HCT116 (cell line): ENCODE measurements at places on chromosomes 6 and 20. TPM values are rescaled to one million over a fixed set of nuclear protein-coding genes. Genes with fewer than 3 reads are reported as not detected.

DNA sequence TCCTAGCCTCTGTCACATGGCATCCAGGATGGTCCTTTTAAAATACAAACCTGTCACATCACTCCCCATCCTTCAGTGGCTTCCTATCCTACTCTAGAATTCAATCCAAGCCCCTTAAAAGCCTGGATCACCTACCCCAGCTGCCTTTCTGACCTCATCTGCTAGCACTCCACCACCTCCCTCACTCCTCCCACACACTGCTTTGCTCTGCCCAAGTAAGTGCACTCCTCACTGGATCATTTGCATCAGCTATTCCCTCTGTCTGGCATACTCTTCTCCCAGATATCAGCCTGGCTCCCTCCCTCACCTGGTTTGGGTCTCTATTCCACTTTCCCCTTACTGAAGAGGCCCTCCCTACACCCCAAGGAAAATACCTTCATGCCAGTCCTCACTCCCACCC is 10.5 kb downstream of the C6orf136 start:
- H3K27me3 ChIP-seq = no peaks in the 10 kb centered on the region
- H3K36me3 ChIP-seq = peaks cover 38% of the 10 kb centered on the region; the same call in 1 of the 2 replicates
- no peak overlapping the region for H3K27ac ChIP-seq
- H3K4me1 ChIP-seq = no peaks in the 10 kb centered on the region
- H3K4me3 ChIP-seq = no peak overlapping the region

Gene CD24
- total RNA-seq = 7.3 TPM

GRCh38 chr6:52497652-52498408 is 77.7 kb downstream of the EFHC1 start:
- no peak overlapping the region for H3K27ac ChIP-seq
- H3K27me3 ChIP-seq = no peaks in the 10 kb centered on the region
- no peak for DNase-seq
- H3K4me3 ChIP-seq = no peak overlapping the region
- H3K4me1 ChIP-seq = peaks cover 2% of the 10 kb centered on the region

- H3K27me3 ChIP-seq = no peaks in the 10 kb centered on the region
- H3K36me3 ChIP-seq = no peaks in the 10 kb centered on the region
- peak overlapping the region; percentile 43 for H3K4me3 ChIP-seq
- peaks cover 28% of the 10 kb centered on the region for H3K4me1 ChIP-seq
- H3K27ac ChIP-seq = peak overlapping the region; percentile 65
- DNase-seq = peak; percentile 74
Measured at GRCh38 chr20:47453167-47453782, 48.4 kb upstream of the NCOA3 start.

Gene SLC12A5
- 1.9 TPM for total RNA-seq

- DNase-seq = no peak
- H3K36me3 ChIP-seq = no peaks in the 10 kb centered on the region
- no peak overlapping the region for H3K27ac ChIP-seq
- no peaks in the 10 kb centered on the region for H3K27me3 ChIP-seq
- no peak overlapping the region for H3K4me3 ChIP-seq
Measured at GRCh38 chr6:108434222-108434621, 126.5 kb upstream of the FOXO3 start.

- H3K27me3 ChIP-seq = 0 out of 2 replicates have a peak, but pooled peaks cover 6% of the 10 kb centered on the region
- no peak overlapping the region for H3K27ac ChIP-seq
- DNase-seq = no peak
- H3K36me3 ChIP-seq = no peaks in the 10 kb centered on the region
- H3K4me1 ChIP-seq = no peaks in the 10 kb centered on the region
Measured at GRCh38 chr6:124873066-124873410, 89.2 kb upstream of the RNF217 start.

Gene KIFC1
- 84.7 TPM for total RNA-seq

Gene WFDC12
- not detected for total RNA-seq

- no peaks in the 10 kb centered on the region for H3K27me3 ChIP-seq
- H3K4me3 ChIP-seq = no peak overlapping the region
- peaks cover 12% of the 10 kb centered on the region; the same call in 1 of the 2 replicates for H3K4me1 ChIP-seq
Measured at GRCh38 chr6:109308018-109308492, 74.2 kb downstream of the CD164 start.

- no peaks in the 10 kb centered on the region for H3K4me1 ChIP-seq
- H3K27me3 ChIP-seq = no peaks in the 10 kb centered on the region
- no peak for DNase-seq
- H3K27ac ChIP-seq = no peak overlapping the region
- no peak overlapping the region for H3K4me3 ChIP-seq
- H3K36me3 ChIP-seq = no peaks in the 10 kb centered on the region
Measured at GRCh38 chr6:75458895-75459294, 34.7 kb downstream of the FILIP1 start.

DNA sequence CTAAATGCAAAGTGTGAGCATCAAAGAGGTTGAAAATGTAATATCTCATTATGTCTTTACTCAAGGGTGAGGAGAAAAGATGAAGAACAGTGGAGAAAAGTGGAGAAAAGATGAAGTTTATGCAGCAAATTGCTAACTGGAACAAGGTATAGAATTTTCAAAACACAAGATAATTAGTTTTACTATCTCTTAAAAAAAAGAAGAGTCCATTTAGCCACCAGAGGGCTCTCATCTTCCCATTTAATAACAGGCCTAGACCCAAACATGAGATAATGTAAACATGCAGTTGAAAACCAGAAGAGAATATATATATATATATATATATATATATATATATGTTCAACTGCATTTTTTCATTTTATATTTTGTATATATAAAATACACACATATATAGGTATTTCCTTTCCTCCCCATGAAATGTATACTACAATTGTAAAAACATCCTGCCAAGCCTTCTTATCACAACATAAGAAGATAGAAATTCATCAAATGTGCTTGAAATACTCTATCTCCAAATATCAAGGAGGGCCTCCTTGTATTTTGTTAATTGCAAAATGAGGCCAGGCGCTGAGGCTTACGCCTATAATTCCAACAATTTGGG is 78.4 kb downstream of the ADTRP start:
- no peak overlapping the region for H3K4me3 ChIP-seq
- peak; percentile 32 for DNase-seq
- H3K27ac ChIP-seq = no peak overlapping the region
- H3K36me3 ChIP-seq = no peaks in the 10 kb centered on the region
- no peaks in the 10 kb centered on the region for H3K27me3 ChIP-seq
- peaks cover 10% of the 10 kb centered on the region; the same call in 1 of the 2 replicates for H3K4me1 ChIP-seq

Gene PCK1
- 0.49 TPM for total RNA-seq

- no peak overlapping the region for H3K27ac ChIP-seq
- H3K36me3 ChIP-seq = no peaks in the 10 kb centered on the region
- H3K27me3 ChIP-seq = no peaks in the 10 kb centered on the region
- H3K4me1 ChIP-seq = no peaks in the 10 kb centered on the region
- H3K4me3 ChIP-seq = no peak overlapping the region
Measured at GRCh38 chr6:140372064-140372463, 997.6 kb upstream of the CITED2 start.

Gene PTPRK
- 34.2 TPM for total RNA-seq

- H3K4me3 ChIP-seq = no peak overlapping the region
- DNase-seq = no peak
- H3K36me3 ChIP-seq = no peaks in the 10 kb centered on the region
- H3K27me3 ChIP-seq = no peaks in the 10 kb centered on the region
Measured at GRCh38 chr20:47586649-47587294, 85.1 kb downstream of the NCOA3 start.

DNA sequence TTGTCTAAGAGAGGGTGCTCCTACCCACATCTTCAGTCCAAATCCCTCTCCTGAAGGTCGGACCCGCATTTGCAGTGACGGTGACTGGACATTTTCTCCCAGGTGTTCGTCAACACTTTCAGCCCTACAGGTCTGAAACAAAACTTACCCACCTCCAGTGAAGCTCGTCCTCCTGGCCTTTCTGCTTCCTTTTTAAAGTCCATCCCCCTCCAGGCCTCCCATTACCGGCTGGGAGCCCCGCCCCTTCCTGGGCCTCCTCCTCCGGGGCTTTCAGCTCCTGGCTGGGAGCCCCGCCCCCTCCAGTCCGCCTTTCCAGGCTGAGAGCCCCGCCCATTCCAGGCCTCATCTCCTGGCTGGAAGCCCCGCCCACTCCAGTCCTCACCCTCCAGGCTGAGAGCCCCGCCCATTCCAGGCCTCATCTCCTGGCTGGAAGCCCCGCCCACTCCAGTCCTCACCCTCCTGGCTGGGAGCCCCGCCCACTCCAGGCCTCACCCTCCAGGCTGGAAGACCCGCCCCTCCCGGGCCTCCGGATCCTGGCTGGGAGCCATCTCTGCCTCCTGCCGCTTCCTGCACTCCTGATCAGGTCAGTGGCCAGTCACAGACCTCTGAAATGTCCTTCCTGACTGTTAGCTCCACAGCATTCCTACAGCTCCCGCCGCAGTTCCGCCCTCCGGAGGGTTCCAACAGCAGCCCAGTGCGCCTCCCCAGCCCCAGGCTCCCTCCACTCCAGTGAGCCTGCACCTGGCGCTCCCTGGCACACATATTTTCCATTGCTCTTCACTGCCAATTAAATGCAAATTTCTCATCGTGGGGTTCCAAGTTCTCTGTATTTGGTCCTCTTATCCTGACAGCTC is 98.5 kb downstream of the LY86 start:
- H3K27me3 ChIP-seq = no peaks in the 10 kb centered on the region
- H3K4me3 ChIP-seq = peak overlapping the region; percentile 67
- DNase-seq = peak; percentile 93
- no peaks in the 10 kb centered on the region for H3K36me3 ChIP-seq
- H3K27ac ChIP-seq = peak overlapping the region; percentile 68
- H3K4me1 ChIP-seq = peaks cover 19% of the 10 kb centered on the region

Gene TRERF1
- 12.4 TPM for total RNA-seq

DNA sequence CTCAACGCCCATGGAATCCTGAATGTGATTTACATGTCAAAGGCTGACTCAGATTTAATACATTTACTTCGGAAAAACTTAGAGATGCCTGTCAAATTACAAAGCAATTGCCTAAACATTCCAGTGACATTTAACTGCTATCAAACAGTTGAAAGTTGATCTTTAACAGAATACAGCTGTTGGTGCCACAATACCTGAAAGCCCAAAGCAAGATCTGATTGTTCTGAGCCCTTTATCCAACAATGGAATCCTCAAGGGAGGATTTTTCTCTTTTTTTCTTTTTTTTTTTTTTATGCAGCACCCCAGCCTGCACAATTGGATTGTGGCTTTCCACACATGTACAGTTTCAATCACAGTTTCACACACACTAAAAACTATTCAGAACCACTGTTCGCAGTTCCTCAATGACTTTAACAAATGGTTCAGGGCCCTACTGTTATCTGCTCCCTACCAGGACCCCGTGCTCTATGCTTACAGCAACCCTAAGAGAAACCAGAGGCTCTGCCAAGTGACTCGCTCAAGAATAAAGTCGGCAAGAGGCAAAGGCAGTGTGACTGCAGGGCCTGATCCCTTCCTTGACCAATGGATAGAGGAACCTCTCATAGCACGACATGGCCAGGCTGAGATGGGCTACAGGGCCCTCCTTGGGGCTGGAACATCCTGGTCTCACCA is 33.3 kb downstream of the EPB41L2 start:
- no peaks in the 10 kb centered on the region; the same call in 1 of the 2 replicates for H3K4me1 ChIP-seq
- DNase-seq = no peak
- H3K27me3 ChIP-seq = no peaks in the 10 kb centered on the region
- no peak overlapping the region for H3K27ac ChIP-seq
- H3K36me3 ChIP-seq = no peaks in the 10 kb centered on the region
- no peak overlapping the region for H3K4me3 ChIP-seq

Gene SMLR1
- total RNA-seq = not detected

- H3K4me1 ChIP-seq = no peaks in the 10 kb centered on the region
- no peak overlapping the region for H3K27ac ChIP-seq
- DNase-seq = no peak
- no peaks in the 10 kb centered on the region for H3K36me3 ChIP-seq
- H3K4me3 ChIP-seq = no peak overlapping the region
Measured at GRCh38 chr20:56689852-56690485, 60.9 kb downstream of the TFAP2C start.

DNA sequence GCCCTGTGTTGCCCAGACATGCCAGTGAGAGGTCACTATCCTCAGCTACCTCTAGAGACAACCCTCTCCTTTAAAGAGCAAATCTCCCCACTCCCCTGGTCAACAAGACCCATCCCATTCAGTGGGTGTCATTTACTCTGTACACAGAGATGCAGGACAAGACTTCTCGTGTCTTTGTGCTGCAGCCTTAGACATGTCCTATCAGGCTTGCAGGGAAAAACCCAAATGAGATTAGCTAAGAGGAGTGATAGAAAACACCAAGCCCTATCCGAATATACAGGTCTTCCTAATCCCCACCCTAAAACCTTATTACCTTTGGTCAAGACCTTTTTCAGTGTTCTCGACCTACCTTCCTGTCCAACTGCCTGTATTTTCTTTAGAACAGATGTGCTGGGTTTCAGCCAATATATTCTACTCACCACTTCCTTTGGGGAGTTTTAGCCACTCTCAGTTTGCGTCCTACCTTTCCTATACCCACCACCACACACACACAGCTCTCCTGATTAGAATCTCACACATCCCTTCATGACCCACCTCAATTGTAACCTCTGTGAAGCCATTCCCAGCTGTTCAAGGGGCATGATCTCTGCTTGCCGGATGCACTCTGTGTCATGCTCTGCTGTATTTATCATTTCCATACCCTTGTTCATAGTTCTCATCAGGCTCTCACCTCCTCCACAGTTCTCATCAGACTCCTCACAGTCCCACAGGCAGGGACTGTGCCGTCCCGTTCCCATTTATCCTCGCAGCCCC is 39.7 kb downstream of the TRAM2 start:
- H3K4me3 ChIP-seq = no peak overlapping the region
- H3K36me3 ChIP-seq = no peaks in the 10 kb centered on the region
- no peaks in the 10 kb centered on the region for H3K27me3 ChIP-seq
- no peak for DNase-seq
- H3K27ac ChIP-seq = no peak overlapping the region

DNA sequence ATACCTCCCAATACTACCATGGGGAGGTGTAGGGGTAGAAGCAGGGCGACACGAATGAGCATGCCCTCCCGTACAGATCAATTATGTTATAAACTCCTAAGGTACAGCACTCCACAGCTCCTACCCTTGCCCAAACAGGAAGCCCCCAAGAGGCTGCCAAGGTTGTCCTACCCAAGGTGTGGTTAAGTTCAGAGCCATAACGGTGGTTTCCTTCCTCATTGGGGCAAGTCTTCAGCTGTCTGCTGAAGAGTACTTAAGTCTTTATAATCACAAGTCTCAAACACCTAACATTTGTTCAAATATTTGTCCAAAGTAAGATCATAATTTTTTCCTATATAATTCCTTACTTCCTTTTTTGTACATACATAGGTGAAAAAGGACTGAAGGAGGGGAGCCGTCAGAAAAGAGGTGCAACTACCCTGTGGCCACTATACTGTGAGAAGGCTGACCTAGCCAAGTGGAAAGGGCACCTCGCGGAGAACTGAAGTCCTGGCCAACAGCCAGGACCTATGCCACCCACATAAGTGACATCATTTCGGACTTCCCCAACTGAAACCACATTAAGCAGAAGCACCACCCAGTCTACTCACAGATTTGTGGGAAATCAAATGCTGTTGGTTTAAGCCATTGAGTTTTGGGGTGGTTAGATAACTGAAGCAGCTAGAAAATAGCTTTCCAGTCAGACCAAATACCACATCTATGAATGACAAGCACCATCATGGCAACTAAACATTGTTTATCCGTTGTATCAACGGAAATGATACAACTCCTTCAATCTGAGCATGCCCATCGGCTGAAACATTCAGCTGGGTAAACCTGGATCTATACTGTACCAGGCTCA is 2.9 kb upstream of the RAB22A start:
- H3K36me3 ChIP-seq = no peaks in the 10 kb centered on the region
- no peak overlapping the region for H3K27ac ChIP-seq
- no peaks in the 10 kb centered on the region for H3K27me3 ChIP-seq
- H3K4me1 ChIP-seq = peaks cover 34% of the 10 kb centered on the region

GRCh38 chr20:62702895-62703852 is 5.5 kb upstream of the NTSR1 start:
- peak overlapping the region; percentile 28 for H3K4me3 ChIP-seq
- peak overlapping the region; percentile 91 for H3K27ac ChIP-seq
- no peaks in the 10 kb centered on the region for H3K27me3 ChIP-seq
- no peaks in the 10 kb centered on the region for H3K36me3 ChIP-seq
- DNase-seq = peak; percentile 76
- peaks cover 70% of the 10 kb centered on the region for H3K4me1 ChIP-seq

Gene SLC17A2
- total RNA-seq = not detected
